ENCODE measurements at places on chromosomes 3 and 15.

DNA sequence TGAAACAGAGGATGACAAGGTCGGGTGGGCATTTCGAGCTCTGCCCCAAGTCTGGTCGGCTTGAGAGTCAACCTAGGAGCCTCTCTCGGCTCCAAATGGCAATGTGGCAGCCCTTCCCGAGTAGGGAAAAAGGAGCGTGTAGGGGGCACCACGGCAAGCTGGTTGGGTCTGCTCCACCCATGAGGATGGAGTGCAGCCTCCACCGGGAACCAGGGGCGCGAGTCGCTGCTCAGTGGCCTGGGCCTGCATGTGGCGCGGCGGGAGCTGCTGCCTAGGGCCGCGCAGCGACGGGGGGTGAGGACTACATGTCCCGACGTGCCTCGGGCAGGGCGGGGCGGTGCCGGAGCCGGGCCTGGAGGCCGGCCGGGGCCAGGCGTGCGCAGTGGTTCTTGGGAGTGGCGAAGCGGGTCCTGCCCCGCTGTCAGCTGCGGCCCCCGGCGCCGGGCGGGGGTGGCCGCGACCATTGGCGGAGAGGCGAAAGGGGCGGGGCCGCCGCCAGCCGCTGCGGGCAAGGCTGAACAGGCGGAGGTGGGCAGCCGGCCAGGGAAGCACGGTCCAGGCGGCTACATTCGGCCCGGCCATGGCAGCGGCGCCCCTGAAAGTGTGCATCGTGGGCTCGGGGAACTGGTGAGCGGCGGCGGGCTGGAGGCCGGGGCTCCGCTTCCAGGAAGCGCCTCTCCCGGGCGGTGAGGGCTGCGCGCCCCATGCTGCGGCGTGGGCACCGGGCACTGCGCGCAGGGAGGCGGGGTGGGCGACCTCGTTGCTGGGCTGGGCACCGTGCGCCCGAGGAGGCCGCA, at the start of gene GPD1L:
Gene GPD1L (plus strand): TSS at position 489 of the 797 bp plus-strand sequence. CDS start 92 bp downstream, at position 581.
- peak; percentile 87 for DNase-seq

DNA sequence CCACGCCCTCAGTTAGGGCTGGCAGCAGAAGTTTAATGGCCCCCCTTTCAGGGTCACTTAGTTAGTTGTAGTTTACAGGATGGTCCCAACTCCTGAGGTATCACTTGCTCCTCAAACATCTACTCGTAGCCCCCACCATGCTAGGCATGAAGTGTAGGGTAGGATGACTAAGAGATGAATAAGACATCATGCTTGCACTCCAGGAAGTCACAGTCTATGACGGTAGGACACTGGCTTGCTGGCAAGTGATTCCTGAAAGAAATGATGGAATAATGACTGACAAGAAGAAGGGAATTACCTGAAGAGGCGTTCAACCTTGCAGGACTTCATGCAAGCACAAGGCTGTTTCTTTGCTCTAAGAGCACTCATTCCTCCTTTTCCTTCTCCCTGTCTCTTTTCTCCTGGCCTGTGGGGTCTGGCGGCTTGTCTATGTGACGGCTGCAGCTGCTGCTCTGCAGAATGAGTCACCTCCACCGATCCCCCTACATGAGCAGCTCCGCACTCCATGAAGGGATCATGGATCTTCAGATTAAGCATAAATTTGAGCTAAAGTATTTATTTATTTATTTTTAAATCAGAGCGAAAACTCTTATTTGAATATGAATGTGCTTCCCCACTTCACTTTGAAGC, 82.9 kb upstream of the BOC start:
- DNase-seq, result no peak

DNA sequence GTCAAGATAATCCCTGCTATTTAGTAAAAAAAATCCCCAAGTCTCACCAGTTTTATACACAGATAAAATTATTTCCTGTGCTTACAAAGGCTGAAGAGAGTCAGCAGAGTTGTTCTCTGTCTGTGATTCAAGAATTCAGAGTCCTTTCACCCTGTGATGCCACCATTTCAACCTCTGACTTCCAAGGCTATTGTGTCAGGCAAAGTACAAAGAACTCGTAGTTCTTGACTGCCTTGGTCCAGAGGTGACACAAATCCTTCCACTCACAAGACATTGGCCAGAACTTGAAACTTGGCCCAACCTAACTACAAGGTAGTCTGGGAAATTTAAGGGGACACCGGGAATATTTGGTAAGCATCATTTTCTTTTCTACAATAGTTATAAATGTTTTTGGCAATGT, 34.9 kb upstream of the CMC1 start:
- DNase-seq, result no peak

GRCh38 chr3:171792531-171792930, 17.8 kb downstream of the PLD1 start:
- no peak for DNase-seq

DNA sequence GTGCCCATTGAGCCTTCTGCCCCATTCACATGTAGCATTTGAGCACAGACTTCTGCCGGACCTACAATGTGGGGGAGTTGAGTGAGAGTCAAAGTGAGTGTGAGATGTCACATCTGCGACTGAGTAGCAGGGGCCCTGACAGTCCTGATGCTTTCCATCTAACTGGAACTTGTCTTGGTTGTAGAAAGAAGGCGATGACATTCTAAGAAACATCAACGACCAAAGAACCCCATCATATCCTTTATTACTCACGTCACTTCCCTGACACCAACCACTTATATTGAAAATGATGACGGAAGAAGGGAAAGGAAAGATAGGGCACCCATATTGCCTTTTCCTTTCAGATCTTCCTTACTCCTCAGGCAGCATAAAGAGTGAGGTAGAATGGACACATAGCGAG, 30.5 kb downstream of the SMAD3 start:
- no peak for DNase-seq

Data from activated CD4-positive, alpha-beta T cell treated with anti-CD3 and anti-CD28 coated beads for 4 hours (primary cell).